Progenitor cell of endocrine pancreas (in vitro differentiated cells): ENCODE measurements at places on chromosomes 16 and 17. TPM values are rescaled to one million over a fixed set of nuclear protein-coding genes. Genes with fewer than 3 reads are reported as not detected.

The PPP1R27 gene
- total RNA-seq: not detected in 2 replicates

- DNase-seq: no peak
Observed at GRCh38 chr17:57806167-57806830, 43.5 kb downstream of the MRPS23 start.

The ABCC11 gene
- 0.91 and 1.5 TPM in 2 replicates for total RNA-seq

The ITGA2B gene
- total RNA-seq: 1.2 and 2.6 TPM in 2 replicates
